Stimulated activated CD8-positive, alpha-beta memory T cell treated with anti-CD3 and anti-CD28 coated beads, Interleukin-2, amount 100 ng/mL, for 1 hour (primary cell): ENCODE measurements at places on chromosomes 2 and 18.

- no peak for DNase-seq
Observed at GRCh38 chr2:196453613-196454047, 185.9 kb upstream of the CCDC150 start.

GRCh38 chr18:12701161-12701560, 1.4 kb downstream of the CEP76 start:
- DNase-seq = no peak

- DNase-seq = no peak
Observed at GRCh38 chr2:169573974-169574299, 272 bp upstream of the FASTKD1 start.

DNA sequence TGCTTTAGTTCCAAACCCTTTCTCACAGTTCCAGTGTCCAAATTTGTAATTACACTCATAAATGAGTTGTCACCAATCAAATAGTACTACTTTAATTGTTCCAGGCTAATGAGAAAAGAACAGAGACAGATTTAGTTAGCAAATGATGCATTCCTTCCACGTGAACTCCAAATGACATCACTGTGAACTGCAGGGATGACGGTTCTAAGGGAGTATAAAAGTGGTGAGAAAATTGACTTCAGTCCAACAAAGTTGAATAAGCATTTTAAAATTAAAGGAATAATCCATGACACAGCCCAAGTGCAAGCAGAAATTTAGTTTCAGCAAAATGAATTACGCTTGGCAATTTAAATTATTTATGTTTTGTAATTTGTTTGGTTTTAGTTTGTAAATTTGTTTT, 102.0 kb upstream of the LRATD1 start:
- no peak for DNase-seq

DNA sequence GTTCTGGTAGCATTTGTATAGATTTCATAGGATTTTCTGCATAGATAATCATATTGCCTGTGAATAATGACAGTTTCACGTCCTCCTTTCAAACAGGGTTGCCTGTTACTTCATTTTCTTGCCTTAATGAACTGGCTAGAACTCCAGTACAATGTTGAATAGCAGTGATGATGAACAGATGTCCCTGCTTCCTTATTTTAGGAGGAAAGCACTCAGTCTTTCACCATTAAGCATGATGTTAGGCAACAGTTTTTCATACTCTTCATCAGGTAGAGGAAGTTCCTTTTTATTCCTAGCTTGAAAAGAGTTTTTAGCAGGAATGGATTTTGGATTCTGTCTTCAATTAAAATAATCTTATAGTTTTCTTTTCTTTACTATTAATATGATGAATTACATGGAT, 39.7 kb downstream of the C2orf76 start:
- DNase-seq = no peak
